Stimulated activated CD8-positive, alpha-beta memory T cell treated with anti-CD3 and anti-CD28 coated beads, Interleukin-15, amount 100 ng/mL, for 1 hour (primary cell): ENCODE measurements at places on chromosomes 11 and 22.

DNA sequence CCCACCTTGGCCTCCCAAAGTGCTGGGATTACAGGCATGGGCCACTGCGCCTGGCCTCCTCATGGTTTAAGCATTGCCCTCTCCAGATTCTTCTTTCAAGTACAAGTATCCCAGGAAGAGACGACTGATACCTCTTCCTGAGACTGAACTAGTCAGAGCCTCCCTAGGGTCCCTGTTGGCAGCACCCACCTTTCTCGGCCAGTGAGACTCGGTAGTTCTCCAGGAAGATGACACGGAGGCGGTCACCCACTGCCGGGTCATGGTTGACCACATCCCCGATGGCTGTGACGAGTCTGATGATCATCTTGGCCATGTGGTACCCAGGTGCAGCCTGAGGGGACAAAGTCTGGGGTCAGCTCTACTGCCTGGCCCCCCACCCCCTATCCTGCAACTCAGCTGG, 7.2 kb upstream of the RASGRP2 start:
- no peak for DNase-seq

GRCh38 chr22:37972527-37972926, 11.8 kb downstream of the SOX10 start:
- no peak for DNase-seq

- DNase-seq = no peak
Measured at GRCh38 chr22:50218153-50218995, 17.6 kb downstream of the SELENOO start.

DNA sequence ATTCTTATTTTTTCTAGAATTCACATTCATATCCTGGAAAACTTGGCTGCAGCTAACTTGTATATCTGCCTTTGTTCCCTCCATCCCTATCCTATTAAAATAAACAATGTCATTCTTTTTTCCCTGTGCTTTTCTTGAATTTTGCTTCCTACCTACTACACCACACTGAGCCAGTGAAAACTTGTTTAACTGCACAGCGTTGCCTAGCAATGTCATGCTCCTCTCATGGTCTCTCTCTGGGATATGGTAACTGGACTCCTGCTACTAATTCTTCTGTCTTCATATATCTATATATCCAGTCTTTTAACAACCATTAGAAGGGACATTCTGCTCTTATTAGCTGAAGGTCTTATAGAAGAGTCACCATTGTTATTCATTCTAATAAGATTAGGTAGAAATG, 434.4 kb downstream of the METTL15 start:
- no peak for DNase-seq

DNA sequence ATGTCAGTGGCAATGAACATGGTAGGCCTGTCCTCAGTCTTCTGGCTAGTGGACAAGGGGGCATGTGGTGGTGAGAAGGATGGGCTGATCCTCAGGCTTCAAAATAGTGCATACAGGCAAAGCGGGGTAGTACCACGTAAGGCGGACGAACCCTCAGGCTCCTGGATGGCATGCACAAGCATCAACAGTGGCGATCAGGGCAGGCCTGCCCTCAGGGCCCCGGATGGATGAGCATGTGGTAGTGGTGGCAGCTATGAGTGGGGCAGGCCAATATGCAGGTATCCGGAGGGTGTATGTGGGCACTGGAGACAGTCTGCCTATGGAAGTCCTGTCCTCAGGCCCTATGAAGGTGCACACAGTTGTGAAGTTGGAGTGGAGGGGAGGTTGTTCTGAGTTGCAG, 163.8 kb downstream of the GUCY1A2 start:
- no peak for DNase-seq

DNA sequence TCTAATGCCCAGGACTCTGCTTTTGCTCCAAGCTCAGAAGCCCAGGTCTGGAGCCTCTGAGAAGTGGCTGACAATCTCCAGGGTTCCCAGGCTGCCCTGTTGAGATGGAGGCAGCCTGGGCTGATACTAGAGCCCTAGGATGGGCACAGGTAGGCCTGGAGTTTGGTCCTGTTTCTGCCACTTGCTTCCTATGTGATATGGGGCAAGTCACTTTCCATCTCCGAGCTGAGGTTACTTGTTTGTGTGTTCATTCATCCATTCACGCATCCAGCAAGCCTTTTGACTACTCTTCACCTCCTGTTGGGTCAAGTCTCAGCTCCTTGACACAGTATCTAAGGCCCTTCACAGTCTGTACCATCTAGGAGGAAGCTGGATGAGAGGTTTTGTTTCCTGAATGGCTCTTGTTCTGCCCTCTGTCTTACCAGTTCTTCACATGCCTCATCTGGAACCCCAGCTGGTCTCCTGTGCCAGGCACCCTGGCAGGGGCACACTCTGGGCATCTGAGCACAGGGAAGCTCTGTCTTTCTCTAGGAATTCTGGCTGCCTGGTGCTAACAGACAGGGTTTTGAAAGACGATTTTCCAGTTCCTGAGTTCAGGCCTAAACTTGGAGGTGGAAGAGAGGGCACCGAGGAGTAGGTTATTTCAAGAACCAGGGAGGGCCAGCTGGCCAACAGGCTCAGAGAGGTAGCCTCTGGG, 53.2 kb upstream of the AMPD3 start:
- DNase-seq = no peak

DNA sequence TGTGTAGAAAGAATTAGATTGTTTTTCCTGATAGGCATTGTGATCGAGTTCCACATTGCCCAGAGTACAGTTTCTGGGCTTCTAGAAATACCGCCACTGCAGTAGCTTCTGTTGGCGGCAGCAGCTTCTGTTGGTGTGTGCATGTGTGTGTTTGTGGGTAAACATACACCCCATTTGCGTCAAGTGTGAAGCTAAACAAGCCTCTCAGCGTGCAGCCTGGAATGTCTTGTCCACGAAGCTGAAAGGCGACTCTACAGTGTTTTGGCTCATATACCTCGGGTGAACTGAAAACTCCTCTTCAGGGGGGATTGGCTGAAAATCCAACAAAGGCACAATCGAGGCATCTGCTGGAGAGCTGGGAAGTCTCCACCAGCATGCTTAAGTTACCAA, 112.0 kb upstream of the E2F8 start:
- no peak for DNase-seq

DNA sequence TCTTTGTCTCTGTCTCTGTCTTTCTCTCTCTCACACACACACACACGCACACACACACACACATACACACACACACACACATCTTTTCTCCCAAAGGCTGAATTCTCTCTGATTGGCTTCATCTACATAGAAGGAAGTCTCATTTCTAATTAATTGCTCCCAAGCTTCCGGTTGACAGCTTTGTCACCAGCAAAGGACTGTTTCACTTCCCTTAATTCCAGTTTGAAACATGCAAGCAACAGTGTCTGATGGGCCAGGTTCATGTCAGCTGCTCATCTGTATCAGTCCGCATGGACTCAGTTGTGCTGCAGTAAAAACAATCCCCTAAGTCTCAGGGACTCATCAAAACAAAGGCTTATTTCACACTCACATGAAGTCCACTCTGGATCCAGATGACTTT, 16.2 kb upstream of the PVALB start:
- no peak for DNase-seq

DNA sequence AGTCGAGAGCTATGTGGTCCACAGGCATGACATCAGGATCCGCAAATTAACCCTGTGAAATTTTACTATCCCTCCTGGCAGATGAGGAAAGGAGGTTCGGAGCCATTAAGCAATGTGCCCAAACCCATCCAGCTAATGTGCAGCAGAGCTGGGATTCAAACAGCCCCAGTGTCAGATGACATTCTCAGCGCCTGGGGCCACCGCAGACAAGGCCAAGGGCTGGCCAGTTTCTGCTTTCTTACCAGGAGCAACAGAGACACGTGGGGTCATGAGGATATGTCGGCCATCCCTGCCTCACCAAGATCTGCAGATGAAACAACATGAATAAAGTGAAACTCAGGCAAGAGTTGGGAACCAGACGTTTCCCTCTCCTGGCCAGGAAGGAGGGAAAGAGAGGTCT, 110.2 kb downstream of the TENM4 start:
- no peak for DNase-seq

GRCh38 chr11:416757-417621, 2.2 kb upstream of the SIGIRR start:
- no peak for DNase-seq

DNA sequence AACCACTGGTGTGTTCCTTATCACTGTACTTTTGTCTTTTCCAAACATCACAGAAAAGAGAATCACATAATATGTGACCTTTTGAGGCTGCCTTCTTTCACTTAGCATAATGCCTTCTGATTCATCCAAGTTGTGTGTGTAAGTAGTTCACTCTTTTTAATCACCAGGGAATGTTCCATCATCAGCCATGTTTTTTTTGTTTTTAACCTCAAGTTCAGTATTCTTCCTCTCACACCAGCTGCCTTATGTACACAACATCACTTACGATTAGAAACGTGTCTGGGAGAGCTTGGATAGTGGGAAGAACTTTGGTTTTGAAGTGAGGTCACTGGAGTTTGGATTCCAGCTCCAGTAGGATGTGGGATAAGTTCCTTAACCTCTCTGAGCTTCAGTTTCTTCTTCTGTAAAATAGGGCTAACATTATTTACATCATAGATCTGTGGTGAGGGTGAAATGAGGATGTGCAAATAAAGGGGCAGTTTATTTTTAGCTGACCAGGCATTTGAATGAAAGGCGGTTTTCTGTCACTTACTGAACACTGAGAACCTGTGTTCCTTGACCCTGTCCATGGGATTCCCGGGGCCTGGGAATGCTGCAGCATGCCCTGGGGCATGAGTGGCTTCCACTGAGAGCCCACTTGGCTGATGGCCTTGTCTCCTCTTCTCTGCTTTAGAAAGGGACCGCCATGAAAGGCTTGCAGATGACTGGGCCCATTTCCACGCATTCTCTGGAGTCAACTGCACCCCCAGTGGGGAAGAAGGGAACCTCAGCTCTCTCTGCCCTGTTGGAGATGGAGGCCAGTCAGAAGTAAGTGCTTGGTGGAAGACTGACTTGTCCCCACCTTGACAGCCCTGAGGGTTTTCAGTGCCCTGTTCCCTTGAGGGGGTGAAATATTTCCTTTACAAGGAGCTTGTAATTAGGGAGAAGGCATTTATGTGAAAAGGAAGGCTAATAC, 92.6 kb downstream of the DEPDC5 start:
- DNase-seq = no peak

DNA sequence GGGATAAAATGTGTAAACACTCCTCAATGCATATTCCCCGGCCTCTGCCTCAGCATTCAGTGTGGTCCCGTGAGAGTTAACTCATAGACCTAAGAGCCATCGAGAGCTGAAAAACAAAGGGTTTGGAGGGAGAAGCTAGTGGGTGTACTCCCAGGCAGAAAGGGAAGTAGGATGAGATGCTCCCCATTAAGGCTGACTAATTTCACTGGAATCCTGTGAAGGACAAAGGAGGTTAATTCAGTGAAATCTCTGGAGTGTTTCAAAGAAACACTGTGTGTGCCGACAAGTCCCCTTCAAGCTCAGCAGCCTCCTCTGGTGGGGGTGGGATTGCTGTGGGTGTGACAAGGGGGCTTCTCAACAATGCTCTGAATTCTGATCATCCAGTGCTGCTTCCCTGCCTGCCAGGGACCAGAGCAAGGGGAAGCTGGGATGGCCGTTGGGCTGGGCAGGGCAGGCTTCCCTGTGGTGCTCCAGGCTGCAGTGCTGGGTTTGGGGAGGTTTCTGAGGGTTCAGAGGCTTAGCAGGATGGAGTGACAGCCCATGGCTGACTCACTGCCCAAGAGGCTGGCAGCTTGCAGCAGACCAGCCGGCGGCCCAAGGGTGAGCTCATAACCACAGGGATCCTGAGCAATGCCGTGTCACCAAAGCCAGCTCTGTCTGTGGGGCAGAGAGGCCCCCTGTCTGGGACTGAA, 61.4 kb upstream of the BMAL1 start:
- no peak for DNase-seq
